ENCODE measurements at places on chromosomes 6 and 20. TPM values are rescaled to one million over a fixed set of nuclear protein-coding genes. Genes with fewer than 3 reads are reported as not detected.

- DNase-seq, result no peak
These were observed 170.6 kb downstream of the OGFRL1 start for GRCh38 chr6:71459162-71459561.

GRCh38 chr6:5184878-5185277, 75.9 kb downstream of the LYRM4 start:
- DNase-seq, result no peak

GRCh38 chr6:35311390-35312075, 13.9 kb downstream of the DEF6 start:
- no peak for DNase-seq

DNA sequence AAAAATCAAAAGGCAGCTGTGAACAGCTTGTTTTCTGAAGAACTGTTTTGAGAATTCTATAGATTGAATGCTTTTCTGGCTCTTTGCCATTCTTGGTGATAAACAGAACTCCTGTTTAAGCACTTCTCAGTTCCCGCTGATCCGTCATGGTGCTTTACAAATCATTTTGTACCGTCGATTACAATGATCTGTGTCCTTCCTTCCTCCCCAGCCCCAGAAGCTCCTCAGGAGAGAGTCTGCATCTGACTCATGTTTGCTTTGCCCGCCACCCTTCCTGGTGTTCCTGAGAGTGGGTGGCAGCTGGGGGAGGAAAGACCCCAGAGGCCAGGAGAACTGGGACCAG, 538.6 kb upstream of the MARCKS start:
- no peak for DNase-seq

DNA sequence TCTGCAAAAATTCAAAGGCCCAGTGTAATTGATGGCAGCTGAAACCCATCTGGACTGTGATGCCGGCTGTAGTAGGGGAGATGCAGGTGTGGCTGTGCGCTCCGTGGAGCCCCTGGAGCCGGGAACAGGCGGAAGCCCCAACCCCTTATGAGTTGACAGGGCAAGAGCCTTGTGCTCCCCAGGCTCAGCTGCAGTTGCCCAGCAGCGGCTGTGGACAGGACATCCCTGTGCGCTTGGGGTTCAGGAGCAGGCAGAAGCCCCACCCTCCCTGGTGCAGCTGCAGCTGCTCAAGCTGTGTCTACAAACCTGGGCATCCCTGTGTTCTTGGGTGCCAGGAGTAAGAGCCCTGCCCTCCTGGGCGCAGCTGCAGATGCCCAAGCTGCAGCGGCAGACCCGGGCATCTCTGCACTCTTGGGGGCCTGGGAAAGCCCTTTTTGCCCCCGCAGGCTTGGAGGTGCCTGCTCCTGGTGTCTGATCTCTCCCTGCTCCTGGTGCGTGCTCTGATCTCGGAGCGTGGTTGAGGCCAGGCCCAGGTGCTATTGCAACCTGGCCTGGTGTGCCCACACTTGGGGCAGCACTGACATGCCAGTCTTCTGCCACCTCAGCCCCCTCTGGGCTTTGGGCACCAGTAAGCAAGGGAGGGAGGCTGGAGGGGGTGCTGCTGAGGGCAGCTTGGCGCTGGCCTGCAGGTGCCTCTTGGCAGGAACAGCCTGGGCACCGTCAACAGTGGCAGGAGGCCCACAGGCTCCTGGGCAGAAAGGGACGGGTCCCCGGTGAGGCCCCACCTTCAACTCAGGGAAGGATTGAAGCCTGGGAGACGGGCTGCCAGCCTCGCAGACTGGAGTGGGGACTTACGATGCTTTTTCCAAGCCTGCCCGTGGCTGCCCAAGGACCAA, 30.3 kb downstream of the OR2J2 start:
- no peak for DNase-seq

- no peak for DNase-seq
These were observed 3.1 kb upstream of the CSE1L start for GRCh38 chr20:49043000-49043399.

RIPOR2 gene
- 1.6 TPM for polyA plus RNA-seq

GRCh38 chr6:75693534-75693933, 55.5 kb upstream of the MYO6 start:
- no peak for DNase-seq

GRCh38 chr20:49612127-49612738, 44.3 kb upstream of the PTGIS start:
- DNase-seq, result peak; percentile 35

GPR31 gene
- polyA plus RNA-seq, result not detected

DNA sequence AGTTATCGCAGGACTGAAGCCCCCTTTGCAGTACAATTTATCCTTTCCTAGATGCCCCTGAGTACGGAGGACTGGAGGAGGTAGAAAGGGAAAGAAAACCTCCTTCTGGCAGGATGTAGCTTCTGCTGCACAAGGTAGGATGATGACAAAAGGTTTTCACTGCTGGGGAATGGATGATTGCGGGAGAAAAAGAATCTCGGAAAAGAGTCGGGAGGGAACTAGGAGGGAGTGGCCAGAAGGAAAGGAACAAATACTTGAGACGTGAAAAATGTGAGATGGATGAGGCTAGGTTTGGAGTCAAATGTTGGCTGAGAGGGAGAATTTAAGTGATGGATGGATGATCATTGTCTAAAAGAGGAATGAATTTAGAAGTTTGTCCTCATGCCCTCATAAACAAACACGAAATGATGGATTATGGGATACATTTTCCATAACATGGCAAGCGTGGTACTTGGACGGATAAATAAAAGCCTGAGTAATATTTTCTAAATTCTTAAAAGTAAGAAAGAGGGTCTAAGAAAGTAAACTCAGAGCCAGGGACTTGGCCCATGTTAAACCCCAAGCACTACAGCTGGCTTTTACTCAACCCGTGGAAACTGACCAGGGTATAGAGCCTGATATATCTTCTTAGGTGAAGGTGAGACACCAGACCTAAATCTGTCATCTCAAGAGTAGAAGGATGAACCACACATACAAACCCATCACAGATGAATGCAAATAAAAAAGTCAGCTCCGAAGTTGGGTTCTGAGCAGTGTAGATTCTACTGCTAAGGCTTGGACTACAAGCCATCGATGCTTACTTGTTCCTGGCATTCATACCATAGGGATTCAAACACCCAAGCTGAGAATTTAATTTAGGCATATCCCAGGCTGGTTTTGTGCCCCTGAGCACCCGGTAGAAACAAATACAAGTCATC, 72.4 kb downstream of the HFE start:
- DNase-seq, result peak; percentile 66

MATN4 gene
- polyA plus RNA-seq, result not detected

MYCT1 gene
- 0.45 TPM for polyA plus RNA-seq

PPIL6 gene
- 0.22 TPM for polyA plus RNA-seq

TEAD3 gene
- polyA plus RNA-seq, result 35.6 TPM

DNA sequence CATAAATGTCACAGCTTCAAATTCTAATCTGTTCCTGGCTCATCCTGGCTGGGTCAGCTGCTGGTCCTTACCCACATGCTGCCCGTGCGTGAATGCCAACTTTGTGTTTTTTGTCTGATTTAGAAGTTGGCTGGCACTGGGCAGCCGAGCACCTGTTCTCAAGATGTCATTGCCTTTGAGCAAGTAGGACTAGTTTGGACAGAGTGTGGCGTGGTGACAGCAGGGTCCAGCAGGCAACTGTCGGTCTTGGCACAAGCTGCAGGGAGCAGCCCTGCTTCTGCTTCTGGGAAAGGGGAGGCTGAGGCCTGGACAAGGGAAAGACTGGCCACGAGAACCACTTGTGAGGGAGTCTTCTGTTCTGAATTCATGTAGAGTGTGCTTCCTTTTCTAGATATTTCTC, 26.4 kb upstream of the ADRM1 start:
- no peak for DNase-seq

- DNase-seq, result no peak
These were observed 634 bp downstream of the HSF2 start for GRCh38 chr6:122400121-122400450.

DNA sequence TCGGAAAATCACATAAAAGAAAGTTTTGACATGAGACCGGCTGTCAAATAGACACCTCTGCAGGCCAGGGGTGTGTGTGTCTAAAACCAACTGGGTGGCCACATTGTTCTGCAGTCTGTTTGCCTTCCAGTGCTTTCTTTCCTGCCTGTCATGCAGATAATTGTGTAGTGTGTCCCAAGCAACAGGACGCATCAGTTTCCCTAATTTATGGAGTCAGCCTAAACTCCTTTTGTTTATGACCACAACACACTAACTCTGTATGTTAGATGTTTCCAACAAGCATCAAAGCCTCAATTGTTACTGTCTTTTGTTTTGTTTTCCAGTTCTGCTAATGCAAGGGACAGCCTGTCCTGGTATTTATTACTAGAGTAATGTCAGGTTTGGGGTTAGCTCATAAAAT, 205.7 kb downstream of the ATXN1 start:
- DNase-seq, result no peak

DNA sequence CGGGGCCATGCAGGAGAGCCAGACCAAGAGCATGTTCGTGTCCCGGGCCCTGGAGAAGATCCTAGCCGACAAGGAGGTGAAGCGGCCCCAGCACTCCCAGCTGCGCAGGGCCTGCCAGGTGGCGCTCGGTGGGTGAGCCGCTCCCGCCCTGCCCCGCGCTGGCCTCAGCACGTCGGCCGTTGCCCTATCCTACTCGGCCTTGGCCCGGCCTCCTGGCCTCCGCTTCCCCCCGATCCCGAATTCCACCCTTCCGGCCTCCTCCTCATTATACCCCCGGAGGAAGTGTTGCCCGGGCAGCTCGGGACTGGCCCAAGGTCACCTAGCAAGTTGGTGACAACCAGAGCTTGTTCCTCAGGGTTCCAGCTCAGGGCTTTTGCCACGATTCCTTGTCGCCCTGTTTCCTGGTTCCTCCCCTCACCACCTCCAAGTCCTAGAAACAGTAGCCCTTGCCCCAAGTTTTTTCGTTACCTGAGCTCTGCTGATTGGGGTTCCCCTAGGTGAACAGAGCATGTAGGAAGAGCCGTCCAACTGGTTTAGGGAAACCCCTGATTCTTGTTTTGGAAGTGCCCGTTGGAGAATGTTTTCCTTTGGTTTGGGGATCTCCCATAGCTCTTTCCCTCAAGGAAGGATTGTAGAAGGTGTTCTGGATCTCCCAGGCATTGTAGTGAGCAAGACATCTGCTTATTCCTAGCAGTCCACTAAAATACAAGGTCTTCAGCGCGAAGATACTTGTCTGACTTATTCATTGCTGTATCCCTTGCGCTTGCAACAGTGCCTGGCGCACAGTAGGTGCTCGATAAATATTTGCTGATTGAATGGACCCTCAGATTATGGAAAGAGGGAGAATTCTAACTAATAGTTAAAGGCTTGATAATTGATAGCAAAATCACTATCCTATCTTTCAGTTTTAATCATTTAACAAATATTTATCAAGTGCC, 641 bp downstream of the ARFGEF2 start:
- DNase-seq, result no peak

DNA sequence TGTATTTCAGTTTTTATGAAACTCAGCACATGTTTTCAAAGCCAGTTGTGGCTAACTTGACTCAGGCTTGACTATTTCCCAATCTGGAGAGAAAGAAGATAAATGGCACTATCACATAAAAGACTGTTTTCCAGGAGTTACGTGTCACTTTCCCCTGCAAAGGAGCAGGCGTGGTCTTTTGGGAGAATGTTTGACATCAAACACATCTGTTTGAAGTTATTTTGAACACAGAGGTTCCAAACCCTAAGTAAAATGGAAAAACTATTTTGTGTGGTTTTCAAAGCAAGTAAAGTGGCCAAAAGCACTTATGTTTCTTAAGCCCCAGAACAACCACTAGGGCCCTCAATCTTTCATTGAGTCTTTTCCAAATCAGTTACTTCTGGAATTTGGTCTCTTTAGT, 89.7 kb downstream of the FOXF2 start:
- DNase-seq, result no peak

DNA sequence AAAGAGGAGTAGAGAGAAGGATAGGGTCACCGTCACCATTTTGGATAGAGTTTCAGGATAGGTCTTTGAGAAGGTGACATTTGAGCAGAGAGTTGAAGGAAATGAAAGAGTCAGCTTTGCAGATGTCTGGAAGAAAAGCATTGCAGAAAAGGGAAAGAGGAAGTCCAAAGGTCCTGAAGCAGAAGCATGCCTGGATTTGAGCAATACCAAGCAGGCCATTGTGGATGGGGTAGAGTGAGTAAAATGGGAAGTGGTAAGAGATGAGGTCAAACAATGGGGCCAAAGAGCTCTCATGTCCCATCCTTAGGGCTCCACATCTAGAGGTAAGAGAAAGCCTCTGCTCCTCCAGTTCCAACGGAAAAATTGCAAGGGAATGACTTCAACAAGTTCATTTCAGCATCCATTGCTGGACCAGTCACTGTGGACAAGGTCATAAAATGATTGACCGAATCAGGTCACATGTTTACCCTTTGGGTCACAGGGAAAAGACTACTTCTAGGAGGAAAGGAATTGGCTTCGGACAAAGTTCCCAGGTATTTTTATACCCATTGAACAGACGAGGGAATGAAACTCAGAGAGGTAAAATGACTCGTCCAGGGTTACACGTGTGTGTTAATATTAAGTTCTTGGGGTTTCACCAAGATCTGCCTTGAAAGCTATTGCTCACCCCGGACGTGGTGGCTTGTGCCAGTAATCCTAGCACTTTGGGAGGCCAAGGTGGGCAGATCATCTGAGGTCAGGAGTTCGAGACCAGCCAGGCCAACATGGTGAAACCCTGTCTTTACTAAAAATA, 6.6 kb upstream of the SAMHD1 start:
- DNase-seq, result peak; percentile 56

GRCh38 chr20:57882451-57883161, 172.8 kb upstream of the PMEPA1 start:
- no peak for DNase-seq
